ENCODE measurements at places on chromosomes 5 and 9.

DNA sequence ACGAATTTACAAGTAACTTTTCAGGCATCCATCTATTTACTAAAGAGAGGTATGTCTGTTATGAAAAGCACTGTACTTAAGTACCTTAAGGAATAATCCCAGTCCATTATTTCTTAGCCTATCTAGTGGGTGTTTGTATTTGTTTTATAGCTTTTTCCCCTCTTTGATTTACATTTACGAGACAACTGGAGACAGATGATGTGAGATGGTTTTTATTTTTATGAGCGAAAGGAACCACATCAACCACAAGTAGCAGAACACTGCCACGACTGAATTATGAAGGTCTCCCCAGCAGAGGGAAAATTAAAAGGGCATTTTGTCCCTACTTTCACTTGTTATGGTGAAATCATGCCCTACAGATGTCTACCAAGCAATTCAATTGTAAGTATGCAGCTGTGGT, 357.8 kb downstream of the NFIB start:
- no peak for DNase-seq

DNA sequence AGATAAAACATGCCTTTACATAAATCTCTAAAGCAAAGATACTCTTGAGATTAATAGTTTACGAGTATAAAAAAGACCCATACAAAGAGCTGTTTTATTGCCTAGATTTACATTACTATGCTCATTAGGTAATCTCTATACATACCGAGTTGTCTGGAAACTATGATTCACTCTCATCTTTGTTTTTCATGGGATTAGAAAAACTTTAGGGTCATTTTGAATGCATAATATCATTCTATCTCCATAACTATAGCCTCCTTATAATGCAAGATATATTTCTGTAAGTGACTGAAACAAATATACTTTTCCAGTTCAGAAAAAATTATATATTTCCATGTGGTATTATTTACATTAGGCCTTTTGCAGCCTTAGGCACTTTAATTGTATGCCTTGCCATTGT, 1088.7 kb upstream of the ARRDC3 start:
- DNase-seq, result no peak

- no peak for DNase-seq
These were observed 147.2 kb upstream of the IRX2 start for GRCh38 chr5:2898661-2899060.

GRCh38 chr5:127419683-127420257, 97.7 kb upstream of the PRRC1 start:
- no peak for DNase-seq

DNA sequence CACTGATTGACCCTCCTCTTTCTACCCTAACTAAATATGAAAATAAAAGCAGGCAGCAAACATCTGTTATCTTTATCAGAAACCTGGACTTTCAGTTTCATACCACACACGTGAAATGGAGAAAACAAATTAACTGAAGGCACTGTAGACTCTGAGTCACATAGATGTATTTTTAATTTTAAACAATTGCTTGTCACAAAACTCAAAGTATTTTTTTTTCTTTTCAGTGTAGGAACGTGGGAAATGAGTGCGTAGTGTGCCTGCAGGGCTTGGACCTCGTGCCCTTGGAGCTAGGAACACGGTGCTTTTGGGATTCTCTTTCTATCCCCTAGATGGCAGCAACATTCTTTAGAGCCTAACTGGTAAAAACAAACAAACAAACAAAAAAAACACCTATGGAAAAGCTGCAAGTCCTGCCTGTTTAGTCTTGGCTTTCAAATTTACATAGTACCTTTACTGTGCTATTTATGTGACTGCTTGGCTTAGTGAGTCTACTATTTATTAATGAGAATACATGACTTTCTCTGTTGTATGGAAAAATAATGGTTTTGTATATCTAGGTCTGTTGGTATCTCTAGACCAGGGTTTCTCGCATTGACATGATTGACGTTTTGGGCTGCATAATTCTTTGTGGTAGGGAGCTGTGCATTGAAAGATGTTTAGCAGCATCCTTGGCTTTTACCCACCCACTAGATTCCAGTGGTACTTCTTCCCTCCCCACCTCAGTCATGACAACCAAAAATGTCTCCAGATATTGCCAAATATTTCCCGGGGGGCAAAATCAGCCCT, 16.8 kb upstream of the ACTBL2 start:
- DNase-seq, result peak; percentile 29

DNA sequence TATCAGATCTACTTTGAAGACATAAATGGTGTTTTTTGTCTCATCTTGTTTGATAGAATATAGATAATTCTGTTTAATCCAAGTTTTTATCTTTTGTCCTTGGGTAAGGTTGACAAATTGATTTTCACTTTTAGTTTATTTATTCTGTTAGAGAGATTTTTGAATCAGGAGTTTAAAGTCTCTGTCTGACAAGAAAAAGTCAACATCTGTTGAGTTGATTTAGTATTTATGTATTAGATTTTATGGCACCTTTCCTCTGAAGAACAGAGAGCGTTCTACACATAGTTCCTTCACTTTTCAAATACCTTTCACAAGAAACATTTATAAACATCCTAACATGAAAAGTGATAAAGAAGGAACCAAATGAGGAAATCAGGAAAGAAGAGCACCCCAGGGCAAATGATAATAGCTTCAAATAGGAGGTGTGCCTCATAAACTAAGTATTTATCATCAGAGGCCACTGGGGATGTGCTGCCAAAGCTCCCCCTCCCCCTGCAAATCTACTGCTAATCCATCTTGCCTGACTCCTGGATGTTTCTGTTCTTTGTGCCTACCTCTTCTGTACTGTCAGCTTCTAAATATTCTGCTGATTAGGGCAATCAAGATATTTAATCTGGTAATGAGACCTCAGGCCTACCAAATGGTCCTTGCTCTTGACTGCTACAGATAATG, 457.7 kb upstream of the CHD1 start:
- no peak for DNase-seq

DNA sequence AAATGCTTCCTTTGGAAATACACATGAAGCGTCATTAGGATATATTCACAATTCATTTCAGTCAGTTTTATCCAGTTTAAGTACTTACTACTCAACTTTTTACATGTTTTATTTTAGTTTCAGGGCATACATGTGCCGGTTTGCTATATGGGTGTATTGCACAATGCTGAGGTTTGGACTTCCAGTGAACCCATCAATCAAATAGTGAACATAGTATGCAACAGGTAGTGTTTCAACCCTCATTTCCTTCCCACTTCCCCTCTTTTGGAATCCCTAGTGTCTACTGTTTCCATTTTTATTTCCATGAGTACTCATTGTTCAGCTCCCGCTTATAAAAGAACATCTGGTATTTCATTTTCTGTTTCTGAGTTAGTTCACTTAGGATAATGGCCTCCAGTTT, 74.7 kb downstream of the TMEM161B start:
- no peak for DNase-seq

DNA sequence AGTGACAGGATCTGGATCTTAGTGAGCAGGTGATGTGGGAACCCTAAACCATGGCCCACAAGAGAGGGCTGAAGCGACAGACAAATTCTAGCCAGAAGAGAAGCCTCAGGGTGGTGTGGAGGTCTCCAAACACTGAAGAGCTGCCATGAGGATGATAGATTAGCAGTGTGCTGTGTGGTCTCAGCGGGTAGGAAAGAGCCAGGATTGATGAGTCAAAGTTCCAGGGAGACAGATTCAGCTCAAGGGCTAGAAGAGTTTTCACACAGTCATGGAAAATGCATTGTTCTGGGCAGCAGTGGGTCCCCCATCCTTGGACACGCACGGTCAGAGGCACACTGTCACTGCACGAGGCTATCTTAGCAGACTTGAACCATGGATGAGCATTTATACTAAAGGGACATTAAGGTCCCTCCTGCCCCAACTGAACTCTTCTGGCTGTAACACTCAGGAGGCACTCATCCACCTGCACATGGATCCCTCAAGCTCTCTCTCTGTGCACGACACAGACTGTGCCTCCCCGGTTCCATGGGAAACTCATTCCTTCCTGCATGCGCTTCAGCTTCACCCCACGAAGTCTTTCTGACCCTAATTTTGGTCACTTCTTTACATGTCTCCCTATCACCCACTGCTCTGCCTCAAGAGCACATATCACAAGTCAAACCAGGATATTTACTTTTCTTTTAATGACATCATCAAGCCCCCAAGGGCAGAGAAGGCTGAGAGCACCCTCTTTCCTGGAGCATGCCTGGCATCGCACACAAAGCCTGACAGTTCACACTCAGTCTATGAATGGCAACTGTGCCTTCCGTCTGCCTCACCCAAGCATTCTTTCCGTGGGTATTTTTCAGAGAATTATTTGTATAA, 84.8 kb downstream of the TLE1 start:
- DNase-seq, result no peak

GRCh38 chr9:35537913-35538312, 48.0 kb downstream of the RUSC2 start:
- no peak for DNase-seq

GRCh38 chr5:60514152-60514551, 185.8 kb downstream of the DEPDC1B start:
- DNase-seq, result no peak

DNA sequence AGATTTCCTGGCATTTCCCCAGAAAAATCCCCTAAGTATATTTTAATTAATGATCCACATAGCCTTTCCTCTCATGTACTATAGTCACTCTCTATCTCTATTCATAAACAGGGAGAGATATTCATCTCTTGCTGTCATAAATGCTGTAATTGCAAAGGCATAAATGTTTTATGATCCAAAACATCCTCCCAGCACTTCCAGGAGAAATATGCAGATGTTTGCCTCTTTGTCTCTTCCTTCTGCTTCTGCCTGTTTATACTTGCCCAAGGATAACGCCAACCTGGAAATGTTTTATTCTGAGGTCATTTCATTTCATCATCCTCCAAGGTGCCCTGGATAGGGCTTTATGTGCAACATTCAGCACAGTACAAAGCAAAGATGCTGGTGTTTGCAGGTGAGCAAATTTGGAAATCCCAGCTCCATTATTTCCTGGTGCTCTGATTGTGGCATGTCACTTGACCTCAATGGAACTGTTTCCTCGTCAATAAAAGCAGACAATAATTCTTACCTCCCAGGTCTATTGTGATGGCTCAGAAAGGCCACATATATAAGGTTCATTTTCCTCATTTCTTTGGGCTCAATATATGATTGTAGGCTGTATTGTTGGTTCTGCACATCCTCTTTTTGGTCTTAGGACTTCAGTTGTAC, 6.9 kb downstream of the TNFSF15 start:
- DNase-seq, result no peak

GRCh38 chr5:166341740-166342337, 1949.6 kb upstream of the WWC1 start:
- DNase-seq, result no peak

DNA sequence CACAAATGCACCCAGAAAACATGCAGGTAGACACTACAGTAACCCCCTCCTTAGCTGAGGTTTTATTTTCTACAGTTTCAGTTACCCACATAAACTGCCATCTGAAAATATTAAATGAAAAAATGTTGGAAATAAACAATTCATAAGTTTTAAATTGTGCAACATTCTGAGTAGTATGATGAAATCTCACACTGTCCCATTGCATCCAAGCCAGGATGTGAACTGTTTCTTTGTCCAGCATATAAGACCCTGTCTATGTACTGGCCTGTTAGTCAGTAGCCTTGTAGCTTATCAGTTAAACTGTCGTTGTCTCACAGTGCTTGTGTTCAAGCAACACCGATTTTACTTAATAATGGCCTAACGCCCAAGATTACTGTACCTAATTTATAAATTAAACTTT, 630.5 kb downstream of the ANXA1 start:
- DNase-seq, result no peak

- no peak for DNase-seq
These were observed 157.8 kb downstream of the NXNL2 start for GRCh38 chr9:88692827-88693226.

DNA sequence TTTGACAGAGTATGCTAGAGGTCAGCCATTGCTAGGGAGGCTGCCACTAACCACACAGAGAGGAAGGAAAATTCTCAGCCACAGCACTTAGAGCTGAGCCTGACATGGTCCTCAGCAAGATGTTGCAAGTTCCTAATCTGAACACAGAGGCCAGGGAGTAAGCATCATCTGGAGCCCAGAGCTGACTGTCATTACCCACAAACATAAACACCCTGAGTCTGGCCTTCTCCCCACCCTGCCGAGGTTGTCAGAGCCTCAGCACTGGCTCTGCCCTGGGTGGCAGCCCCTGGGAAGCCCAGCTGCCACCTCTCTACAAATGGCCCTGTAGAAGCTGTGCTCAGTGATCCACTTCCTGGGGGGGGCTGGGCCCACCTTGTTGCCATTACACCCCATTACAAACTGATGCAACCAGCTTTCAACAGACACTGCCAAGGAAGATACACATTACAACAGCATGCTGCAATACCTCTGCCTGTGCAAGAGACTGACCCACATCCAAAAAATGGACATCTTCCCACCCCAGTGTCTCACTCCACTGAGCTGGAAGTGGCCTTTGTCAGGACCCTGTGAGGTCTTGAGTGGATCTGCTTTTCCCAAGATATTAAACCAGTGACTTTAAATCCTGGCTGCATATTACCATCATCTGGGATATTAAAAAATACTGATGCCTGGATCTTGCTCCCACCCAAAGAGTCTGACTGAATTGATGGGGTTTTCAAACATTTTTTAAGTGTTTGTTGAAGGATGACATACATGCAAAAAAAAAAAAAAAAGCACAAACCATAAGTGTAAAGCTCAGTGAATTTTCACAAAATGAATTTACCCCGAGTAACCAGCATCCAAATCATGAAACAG, 33.0 kb downstream of the IRF1 start:
- no peak for DNase-seq

- no peak for DNase-seq
These were observed 64.8 kb downstream of the PDZD2 start for GRCh38 chr5:31703757-31704156.

- DNase-seq, result no peak
These were observed 1571.5 kb upstream of the WWC1 start for GRCh38 chr5:166719991-166720390.

- no peak for DNase-seq
These were observed 91.6 kb downstream of the COX7C start for GRCh38 chr5:86709157-86709881.

DNA sequence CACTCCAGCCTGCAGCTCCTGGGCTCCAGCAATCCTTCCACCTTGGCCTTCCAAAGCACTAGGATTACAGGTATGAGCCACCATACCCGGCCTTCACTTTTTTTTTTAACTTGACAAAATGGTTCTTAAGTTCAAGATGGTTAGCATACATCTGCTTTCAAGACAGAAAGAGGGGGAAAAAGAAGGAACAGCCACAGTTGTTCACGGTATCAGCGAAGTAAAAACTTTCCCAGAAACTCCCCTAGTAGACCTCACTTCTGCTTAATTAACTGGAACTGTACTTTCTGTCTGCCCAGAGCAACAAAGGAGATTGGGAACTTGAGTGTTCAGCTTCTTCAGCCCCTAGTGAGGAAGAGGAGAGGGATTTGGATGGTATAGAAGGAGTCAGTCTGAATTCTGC, 116.7 kb downstream of the UGCG start:
- no peak for DNase-seq

Measured in WTC11 (cell line).